ENCODE measurements at places on chromosomes 5 and 9.

DNA sequence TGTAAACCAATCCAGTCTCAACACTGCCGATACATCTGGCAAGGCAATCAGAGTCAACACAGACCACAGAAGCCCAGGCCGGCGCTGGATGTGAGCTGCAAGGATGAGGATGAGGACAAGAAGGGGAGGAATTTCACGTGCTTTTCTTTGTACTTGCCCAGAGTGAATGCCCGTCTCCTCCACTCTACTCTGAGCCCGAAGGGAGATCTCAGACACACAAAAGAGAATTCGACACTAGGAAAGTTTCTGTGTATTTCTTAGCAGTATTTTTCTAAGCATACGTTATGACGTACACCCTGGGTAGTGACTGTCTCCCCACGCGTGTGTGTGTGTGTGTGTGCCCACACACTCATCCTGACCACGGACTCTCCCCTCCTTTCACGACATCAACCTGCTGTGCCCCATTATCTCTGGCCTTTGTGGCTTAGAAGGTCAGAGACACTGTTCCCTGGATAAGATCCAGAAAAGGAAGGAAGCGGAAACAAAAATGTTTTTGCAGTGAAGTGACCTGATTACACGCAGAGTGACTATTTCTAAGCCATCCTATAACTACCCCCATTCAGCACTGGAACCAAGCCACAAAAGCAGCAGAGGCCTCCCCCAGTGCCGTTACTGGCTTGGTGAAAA lies 227.3 kb upstream of the DAPK1 start:
- DNase-seq: peak; percentile 68

GRCh38 chr5:125528881-125529280 lies 782.4 kb upstream of the ZNF608 start:
- no peak for DNase-seq

GRCh38 chr5:74665816-74666215 lies 19.2 kb upstream of the HEXB start:
- no peak for DNase-seq

GRCh38 chr9:137784641-137785513 lies 92.7 kb upstream of the CACNA1B start:
- no peak for DNase-seq

DNA sequence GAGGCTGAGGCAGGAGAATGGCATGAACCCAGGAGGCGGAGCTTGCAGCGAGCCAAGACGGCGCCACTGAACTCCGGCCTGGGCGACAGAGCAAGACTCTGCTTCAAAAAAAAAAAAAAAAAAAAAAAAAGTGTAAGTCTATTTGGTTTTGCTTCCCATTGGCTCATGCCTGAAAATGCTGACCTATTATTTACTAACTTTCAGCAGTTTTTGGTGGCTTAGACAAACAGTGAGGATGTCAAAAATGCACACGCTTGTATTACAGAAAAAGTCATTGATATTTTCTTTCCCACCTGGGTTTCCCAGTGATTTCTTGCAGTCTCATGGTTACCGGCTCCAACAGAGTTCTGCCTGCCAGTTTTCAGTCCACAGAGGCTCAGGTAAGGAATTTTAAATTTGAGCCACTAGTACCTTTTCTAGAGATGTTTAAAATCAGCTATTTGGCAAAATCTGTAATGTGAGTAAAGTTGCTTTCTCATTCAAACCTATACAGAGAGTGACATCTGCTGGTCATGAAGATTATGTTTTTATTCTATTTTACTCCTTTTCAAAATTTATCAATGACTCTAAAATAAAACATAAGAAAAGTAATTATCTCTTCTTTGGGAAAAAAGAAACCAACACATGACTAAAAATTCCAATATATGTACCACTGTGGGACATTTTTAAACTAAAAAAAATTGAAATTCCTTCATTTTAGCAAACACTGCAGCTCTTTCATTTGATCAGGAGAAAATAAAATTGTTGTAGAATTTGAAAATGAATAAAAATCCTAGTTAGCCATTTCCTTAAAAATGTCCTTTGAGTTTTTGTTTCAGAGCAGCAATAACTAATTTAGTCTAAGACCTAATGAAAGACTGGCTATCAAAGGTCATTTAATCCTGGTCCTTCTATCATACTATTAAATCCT lies 8.8 kb downstream of the FAM200C start:
- DNase-seq: no peak

GRCh38 chr5:101424530-101425175 lies 521.6 kb upstream of the ST8SIA4 start:
- peak; percentile 10 for DNase-seq

GRCh38 chr9:115847216-115847615 lies 306.4 kb upstream of the PAPPA start:
- no peak for DNase-seq

DNA sequence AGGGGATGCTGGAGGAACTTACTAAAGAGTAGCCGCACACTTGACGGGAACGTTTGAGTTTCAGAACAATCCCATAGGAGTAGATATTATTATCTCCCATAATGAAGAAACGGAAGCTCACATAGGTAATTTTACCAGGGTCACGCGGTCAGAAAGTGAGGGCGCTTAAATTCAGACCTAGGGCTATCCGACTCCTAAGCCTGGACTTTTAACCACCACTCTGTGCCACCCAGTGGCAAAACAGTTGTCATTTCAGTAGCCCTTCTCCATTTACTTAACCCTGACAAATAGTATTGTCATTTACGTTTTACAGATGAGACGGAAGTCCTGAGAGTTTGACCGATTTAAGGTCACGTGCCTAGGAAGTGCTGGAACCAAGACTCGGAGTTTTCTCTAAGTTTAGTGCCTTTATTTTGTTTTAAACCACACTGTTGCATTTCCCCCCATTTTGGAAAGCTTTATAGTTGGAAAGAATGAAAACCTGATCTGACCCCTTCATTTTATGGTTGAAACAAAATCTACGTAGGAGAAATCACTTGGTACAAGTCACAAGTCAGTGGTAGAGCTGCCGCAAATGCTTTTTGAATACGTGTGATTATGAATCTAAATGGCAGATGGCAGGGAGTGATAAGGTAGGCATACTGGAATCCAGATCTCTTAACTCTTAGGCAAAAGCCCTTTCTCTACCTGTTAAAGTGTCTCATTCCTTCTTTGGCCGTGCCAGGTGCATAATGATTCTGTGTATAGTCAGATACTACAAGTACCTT lies 650 bp downstream of the MRRF start:
- DNase-seq: no peak

DNA sequence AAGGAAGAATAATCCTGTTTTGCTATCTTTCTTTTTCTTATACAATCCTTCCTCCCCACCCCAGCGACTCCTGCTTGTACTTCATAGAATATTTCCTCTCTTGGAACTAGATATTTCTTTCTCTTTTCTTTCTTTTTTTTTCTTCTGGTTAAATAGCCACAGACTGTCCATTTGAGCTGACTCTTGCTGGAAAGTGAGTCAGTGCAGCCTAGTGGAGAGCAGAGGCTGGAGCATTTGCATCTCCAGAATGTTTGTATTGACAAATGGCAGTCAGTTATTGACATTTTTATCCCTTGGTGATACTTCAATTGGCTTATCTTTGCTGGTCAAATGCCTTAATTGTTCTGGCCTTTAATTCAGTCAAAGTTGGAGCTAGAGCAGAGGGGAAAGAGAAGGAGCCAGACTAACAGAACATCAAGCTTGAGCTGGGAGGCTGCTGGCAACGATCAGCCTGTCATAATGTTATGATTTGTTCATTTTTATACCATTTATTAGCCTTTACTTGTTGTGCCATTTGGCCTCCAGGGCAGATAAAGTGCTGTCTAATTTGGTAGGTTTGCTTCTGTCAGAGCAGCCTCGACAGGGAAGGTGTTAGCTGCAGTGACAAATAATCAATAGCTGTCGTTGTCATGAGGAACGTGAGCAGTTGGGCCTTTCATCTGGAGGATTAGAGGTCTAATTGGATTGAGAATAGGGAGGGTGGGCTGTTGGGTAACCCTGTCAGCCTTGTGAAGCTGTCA lies 69.0 kb downstream of the INVS start:
- no peak for DNase-seq
